ENCODE measurements at places on chromosomes 5 and 9. TPM values are rescaled to one million over a fixed set of nuclear protein-coding genes. Genes with fewer than 3 reads are reported as not detected.

DNA sequence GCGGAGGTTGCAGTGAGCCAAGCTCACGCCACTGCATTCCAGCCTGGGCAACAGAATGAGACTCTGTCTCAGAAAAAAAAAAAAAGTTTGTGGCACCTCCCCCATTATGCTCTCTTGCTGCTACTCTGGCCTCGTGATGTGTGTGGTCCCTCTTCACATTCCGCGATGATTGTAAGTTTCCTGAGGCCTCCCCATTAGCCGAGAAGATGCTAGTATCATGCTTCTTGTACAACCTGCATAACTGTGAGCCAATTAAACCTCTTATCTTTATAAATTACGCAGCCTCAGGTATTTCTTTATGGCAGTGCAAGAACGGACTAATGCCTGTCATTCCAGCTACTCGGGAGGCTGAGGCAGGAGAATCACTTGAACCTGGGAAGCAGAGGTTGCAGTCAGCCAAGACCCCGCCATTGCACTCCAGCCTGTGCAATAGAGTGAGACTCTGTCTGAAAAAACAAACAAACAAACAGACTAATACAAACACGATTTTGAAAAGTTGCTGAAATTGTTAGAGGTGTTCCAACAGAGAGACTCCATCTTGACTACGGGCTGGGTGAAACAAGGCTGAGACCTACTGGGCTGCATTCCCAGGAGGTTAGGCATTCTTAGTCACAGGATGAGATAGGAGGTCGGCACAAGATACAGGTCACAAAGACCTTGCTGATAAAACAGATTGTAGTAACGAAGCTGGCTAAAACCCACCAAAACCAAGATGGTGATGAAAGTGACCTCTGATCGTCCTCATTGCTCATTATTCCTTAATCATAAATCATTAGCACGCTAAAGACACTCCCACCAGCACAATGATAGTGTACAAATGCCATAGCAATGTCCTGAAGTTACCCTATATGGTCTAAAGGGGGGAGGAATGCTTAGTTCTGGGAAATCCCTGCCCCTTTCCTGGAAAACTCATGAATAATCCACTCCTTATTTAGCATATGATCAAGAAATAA is 8.3 kb upstream of the AFF4 start:
- no peak for DNase-seq

GRCh38 chr9:72305707-72306106 is 59.3 kb downstream of the ZFAND5 start:
- DNase-seq = no peak

DNA sequence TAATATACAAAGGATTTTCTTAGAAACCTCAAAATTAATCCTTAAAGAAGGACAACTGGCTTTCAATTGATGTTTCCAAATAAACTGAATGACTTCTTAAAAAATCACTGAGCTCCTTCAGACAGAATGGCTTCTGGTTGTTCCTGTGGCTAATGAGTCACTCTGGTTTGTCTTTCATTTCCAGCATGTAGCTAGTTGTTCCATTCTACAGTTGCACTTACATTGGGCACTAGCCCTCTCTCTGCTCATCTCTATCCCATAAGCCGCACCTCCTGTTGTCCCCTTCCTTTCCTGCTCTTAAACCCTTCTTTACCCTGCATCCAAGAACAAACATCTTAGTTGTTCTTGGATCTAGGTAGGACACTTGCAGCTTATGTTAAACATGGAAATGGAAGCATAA is 235.3 kb upstream of the HAPLN1 start:
- no peak for DNase-seq

DNA sequence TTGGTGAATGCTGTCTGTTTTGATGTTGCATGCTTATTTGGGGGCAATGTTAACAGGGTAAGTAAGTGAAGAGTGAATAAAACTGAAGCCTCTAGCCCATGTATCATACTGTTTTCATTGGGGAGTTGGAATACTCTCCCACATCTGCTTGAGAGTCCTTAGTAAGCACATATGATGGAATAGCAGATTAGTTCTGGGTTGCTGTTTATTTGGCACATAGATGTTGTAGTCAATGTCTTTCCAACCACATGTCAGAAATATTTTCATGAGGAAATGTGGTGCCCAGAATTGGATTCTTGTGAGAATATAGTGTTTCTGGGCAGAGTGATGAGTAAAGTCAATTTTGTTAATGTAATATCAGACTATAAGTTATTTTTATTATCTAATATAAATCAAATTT is 611.7 kb upstream of the FTMT start:
- no peak for DNase-seq

DNA sequence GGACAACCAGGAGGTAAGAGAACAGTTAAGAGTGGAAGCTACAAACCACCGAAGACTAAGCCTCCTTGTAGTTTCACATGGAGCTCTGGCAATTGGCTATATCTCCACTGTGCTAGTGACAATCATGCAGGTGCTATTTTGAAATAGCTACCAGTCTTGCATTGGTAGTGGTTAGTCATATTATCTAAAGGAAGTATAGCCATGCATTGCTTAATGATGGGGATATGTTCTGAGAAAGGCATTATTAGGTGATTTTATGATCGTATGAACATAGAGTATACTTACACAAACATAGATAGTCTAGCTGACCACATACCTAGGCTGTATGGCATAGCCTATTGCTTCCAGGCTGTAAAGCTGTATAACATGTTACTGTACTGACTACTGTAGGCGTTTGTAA is 28.4 kb downstream of the HSDL2 start:
- DNase-seq = no peak

DNA sequence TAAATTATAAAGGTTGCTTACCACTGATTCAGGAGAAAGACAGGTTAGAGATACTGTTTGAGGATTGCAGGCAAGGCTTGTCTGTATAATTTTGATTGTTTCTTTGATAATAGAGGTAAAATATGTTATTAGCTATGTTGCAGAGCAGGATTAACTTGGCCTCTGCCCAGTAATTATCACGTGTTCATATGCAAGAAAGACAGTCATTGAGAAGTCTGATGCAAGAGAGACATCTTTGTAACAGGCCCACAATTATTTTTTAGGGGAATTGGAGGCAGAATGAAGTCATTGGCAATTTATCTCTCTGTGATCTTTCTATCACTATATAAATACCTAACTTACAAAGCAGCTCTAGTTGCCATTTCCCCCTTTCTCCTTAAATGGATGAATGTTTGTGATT is 46.0 kb downstream of the SLC44A1 start:
- peak; percentile 52 for DNase-seq

DNA sequence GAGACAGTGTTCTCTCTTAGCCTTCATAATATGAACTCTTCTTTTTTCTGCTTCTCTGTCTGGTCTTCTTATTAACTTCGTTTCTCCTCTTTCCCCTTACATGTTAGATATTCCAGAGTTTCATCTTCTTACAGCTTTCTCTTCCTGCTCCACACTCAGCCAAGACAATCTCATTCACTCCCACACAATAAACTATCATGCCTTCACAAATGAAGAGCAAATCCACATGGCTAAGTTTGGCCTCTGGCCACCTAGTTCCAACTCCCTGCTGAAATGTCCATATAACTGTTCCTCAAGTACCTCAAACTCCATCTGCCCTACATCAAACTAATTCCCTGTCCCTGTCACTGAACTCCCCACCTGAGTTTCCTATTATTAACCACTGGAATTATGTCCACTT is 18.4 kb downstream of the IL33 start:
- DNase-seq = no peak

DNA sequence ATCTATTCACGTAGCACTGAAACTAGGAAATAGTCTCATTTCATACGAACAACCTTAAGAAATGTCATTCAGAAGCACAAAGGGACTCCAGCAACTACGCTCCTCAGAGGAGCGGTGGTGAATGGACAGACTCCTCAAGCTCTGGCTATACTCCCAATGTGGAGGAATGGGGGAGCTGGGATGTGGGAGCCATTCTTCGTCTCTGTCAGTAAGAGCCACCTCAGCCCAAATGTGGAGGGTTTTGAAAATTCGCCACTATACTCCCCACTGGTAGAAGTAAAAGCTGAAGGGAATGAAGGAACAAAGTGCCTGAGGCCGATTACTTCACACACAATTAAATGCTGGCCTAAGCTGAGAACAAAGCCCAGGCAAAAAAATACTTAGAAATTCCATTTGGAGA is 96.3 kb downstream of the ADAMTS12 start:
- no peak for DNase-seq

DNA sequence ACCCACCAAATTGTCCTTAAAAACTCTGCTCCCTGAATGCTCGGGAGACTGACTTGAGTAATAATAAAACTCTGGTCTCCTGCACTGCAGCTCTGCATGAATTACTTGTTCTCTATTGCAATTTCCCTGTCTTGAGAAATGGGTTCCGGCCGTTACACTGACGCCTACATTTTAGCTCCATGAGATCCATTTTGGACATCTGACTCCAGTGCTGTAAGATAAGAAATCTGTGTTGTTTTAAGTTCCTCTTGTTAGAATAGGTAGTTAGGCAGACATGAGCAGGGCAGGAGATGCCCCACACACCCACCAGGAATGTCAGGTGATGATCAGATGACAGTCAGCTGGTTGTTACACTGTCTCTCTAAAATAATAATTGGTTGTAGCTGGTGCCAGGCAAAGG is 125.8 kb upstream of the SHB start:
- no peak for DNase-seq

FAXDC2 gene
- 15.0 TPM for total RNA-seq
